ENCODE measurements at places on chromosomes 6 and 20.

- DNase-seq = no peak
Measured at GRCh38 chr6:148681666-148682065, 65.2 kb upstream of the UST start.

DNA sequence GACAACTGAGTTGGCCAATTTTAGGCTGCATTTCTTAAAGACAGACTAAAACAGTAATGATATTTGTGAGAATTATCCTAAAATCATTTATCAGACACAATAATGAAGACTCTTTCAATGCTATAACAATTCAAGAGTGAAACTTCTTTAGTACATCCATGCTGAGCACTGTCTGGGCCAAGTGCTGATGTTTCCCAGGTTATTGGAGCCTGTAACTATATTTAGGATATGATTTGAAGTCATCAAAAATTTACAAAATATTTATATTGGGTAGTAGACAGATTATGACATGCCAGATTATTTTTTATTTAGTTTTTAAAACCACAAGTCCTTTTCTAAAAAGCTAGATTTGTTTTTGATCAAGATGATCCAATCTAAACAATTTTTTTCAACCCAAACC is 45.1 kb downstream of the FHL5 start:
- DNase-seq = no peak

DNA sequence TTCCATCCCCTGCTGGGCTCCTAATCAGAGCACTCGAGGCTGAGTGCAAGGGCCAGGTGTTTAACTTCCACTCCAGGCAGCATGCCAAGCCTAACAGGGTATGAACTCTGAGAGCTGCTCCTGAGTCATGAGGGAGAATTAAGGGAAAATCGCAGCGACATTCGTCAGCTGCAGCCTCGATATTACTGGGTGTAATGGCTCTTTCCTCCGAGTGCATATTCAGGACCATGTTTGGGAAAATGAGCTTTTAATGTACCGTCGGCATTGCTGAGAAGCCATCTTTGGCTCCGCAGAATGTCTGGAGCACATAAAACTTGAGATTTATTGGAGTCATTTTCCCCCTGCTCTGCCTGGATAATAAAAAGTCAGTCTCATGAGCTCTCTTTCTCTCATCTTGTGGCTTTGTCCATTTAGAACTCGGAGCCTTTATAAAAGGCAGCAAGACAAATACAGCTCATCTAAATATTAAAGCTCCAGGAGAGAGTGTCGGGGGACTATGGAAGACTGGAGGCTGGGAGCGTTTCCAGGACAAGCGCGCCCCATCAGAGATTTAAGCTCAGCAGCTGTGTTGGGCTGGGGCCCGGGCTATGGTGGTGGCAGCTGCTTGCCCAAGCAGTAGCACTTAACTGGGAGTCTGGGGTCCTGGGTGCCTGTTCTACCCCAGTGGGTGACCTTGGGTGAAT is 103.7 kb downstream of the TOX2 start:
- peak; percentile 21 for DNase-seq

DNA sequence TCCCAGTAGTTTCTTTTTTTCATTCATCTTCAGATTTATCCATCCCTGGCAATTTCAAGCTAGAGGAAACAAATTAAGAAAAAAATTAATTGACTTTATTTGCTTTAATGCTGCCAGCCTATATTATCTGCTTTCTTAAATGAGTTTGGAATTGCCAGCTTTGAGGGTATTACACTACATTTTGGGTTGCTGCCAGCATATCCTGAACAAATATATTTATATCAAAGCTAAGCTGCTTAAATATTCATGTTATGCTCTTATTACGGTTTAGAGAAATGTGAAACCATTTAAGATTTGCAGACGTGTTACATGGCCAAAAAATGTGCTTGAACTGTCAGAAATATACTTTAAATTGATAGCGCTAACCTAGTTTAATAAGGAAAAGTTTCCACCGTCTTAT is 59.7 kb downstream of the GRIK2 start:
- DNase-seq = no peak

DNA sequence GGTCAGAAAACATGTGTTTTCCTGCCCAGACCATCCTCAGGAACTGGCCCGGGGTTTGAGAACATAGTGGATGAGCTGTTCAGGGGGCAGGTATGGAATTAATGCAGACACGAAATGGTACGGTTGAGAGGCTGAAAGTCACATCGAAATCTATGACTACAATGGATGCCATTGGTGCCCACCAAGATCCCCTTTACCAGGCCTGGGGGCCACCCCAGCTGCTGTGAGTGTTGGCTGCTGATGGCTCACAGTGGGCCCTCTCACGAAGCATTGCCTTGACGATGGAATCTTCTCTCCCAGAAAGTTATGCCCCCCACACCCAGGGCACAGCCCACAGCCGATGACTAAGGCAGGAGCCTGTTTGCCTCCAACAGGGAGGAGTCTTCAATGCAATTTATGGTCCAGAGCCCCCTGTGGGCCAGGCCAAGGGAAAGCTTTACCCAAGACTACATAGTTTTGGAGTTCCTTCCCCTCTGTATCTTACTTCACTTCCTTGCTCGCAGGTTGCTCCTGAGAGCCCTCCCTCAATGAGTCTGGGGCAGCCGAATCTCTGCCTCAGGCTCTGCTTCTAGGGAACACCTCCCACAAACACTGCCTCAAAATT is 92.6 kb downstream of the BFSP1 start:
- DNase-seq = no peak

DNA sequence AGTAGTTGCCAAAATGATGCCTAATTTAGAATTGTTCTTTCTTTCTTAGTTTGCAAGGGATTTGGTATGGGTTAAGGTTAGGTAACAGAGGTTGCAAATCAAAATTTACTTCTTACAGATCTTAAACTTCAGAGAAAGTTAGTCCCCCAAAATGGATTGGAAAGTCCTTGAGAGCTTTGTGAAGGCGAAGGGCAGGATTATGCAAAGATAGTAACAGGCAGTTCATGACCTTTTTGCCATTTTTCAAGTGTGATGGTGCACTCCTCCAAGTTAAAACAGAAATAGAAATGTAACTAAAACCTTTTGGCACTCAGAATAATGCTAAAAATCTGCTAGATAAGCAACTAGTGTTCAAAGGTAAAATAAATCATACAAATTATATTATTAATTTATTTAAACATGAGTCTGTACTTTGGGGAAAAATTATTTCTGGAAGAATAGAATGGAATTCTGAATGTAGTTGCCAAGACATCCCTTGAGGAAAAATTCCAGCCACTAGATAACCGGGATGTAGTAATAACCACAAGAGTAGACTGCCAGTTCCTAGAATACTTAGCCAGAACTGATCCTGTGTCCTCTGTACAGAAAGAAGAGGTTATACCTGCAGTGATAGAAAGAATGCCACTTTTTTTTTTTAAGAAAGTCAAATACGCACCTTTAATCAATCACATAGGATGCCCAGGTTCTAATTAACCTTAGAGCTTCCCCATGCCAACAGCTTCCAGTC is 31.8 kb upstream of the DAAM2 start:
- DNase-seq = no peak

DNA sequence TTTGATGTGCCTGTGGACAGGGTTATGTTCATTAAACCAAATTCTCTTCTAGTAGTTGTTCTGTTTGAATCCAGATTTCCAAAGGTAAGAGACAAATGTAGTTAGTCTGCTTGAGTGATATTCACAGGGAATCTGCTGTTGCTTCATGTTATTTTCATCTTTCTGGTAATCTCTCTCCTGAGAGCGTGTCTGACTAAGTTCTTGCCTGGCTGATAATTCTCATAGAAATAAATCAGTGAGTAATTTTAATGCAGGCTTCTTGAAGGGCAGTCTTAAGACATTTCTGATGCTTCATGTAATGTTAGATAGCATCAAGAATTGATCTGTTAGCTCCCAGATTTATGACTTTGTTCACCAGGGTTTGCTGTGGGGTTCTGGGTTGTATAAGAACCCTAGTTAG is 54.2 kb downstream of the CTNNBL1 start:
- DNase-seq = no peak
